ENCODE measurements at places on chromosomes 1 and 21.

- no peak for DNase-seq
Measured at GRCh38 chr1:51344602-51345299, 14.4 kb upstream of the TTC39A start.

- DNase-seq = no peak
Measured at GRCh38 chr21:24628046-24628445, 979.2 kb downstream of the MRPL39 start.

GRCh38 chr1:176364236-176364905 is 98.6 kb upstream of the PAPPA2 start:
- DNase-seq = no peak

- no peak for DNase-seq
Measured at GRCh38 chr21:15761507-15762100, 31.8 kb downstream of the USP25 start.
